ENCODE measurements at places on chromosomes 1 and 21.

GRCh38 chr21:25408666-25409065, 198.6 kb downstream of the MRPL39 start:
- H3K4me3 ChIP-seq = no peak overlapping the region
- H3K27me3 ChIP-seq = no peaks in the 10 kb centered on the region
- H3K36me3 ChIP-seq = no peaks in the 10 kb centered on the region
- no peaks in the 10 kb centered on the region for H3K4me1 ChIP-seq

DNA sequence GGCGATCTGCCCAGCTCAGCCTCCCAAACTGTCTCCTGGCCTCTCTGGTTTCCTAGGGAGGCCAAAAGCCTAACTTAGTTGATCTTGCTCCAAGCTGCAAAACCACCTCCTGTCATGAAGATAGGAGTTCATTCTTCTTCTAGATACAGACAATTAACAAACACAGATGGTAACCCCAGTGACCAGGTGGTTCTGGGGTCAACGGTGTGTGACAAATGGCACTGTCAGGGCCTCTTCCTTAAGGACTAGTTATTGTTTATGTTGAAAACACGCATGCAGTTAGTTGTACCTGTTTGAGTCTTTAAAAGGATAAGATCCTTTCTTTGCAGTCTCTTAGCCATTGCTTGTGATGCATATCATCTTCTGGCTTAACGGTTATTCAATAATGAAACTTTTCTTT, 4.6 kb upstream of the UMODL1 start:
- H3K27ac ChIP-seq = no peak overlapping the region
- no peak overlapping the region for H3K4me3 ChIP-seq
- no peaks in the 10 kb centered on the region for H3K36me3 ChIP-seq

- H3K4me1 ChIP-seq = no peaks in the 10 kb centered on the region
- H3K27me3 ChIP-seq = no peaks in the 10 kb centered on the region
- peaks cover 100% of the 10 kb centered on the region for H3K36me3 ChIP-seq
- no peak overlapping the region for H3K27ac ChIP-seq
- no peak for DNase-seq
- H3K4me3 ChIP-seq = no peak overlapping the region
Measured at GRCh38 chr1:39531526-39531925, 40.1 kb downstream of the BMP8A start.

- H3K4me1 ChIP-seq = no peaks in the 10 kb centered on the region
- H3K27me3 ChIP-seq = no peaks in the 10 kb centered on the region
- H3K4me3 ChIP-seq = no peak overlapping the region
- no peak for DNase-seq
- H3K27ac ChIP-seq = no peak overlapping the region
Measured at GRCh38 chr1:170377440-170377839, 154.5 kb upstream of the GORAB start.

- H3K4me1 ChIP-seq = no peaks in the 10 kb centered on the region
- no peaks in the 10 kb centered on the region for H3K27me3 ChIP-seq
- no peak overlapping the region for H3K27ac ChIP-seq
Measured at GRCh38 chr1:172980456-172980855, 70.3 kb downstream of the TNFSF18 start.

DNA sequence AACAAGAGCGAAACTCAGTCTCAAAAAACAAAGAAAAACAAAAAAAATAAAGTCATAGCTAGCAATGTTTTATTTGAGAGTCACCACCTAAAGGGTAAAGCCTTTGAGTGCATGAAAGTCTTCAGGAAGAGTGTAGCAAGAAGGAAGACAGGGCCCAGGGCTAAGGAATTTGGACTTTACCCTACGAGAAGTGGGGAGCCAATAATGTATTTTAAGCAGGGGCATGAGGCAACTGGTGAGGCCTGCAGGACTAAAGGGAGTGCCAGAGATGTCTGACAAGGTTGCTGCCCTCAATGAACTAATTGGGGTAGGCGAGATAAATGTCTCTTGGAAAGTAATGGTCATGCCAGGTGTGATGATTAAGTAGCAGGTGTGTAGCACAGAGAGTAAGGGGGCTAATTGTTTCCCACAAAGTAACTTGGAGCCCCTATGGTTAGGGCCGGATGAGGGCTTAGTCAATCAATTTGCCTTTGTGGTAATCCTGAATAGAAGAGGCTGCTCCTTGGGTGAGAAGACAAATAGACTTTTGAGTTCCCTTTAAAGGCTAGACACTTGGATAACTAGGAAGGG, 31.6 kb upstream of the CACNA1E start:
- no peak overlapping the region for H3K4me3 ChIP-seq
- no peaks in the 10 kb centered on the region for H3K36me3 ChIP-seq
- DNase-seq = no peak
- no peaks in the 10 kb centered on the region for H3K4me1 ChIP-seq
- no peak overlapping the region for H3K27ac ChIP-seq

DNA sequence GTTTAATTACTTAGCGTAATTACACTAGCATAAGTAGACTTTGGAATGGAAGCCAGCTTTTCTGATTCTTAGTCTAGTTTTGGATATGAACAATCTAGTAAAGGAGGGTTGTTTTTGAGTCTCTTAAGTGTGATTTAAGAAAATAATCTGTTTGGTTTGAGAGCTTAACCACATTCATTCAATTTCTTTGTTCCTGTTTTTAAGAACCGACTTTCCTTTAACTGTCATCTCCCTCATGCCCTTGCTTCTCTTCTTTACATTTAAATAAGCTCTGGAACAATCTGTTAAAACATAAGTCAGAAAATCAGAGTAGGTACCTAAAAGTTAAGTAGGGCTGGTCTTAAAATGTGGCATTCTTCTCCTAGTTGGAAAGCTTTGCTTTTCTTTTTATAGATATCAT, 27.7 kb downstream of the CDC42 start:
- H3K4me1 ChIP-seq = peaks cover 34% of the 10 kb centered on the region
- no peak overlapping the region for H3K4me3 ChIP-seq
- H3K36me3 ChIP-seq = peaks cover 55% of the 10 kb centered on the region

GRCh38 chr1:27132147-27132546, 22.8 kb downstream of the SLC9A1 start:
- H3K4me3 ChIP-seq = no peak overlapping the region
- peak overlapping the region; percentile 54 for H3K27ac ChIP-seq
- DNase-seq = no peak
- H3K4me1 ChIP-seq = peaks cover 54% of the 10 kb centered on the region

DNA sequence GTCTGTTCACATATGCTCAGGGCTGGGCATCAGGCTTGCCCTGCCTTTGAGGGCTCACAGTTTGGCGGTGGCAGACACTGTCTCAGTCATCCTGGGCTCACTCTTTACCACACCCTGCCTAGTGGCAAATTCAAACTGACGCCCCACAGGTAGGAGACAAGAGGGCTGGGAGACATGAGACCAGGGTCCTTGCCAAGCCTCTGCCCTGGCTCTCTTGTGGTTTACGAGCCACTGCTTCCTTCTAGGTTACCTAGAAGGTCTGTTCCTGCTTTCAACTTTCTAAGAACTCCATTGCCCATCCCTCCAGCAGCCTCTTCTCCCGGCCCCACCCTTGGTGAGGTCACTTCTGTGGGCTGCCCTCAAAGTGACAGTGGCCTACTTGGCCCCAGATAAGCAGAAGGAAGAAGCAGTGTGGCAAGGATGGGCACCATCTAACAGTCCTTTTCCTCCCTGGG, 10.5 kb downstream of the KIF21B start:
- H3K27ac ChIP-seq = no peak overlapping the region
- H3K27me3 ChIP-seq = peaks cover 4% of the 10 kb centered on the region
- H3K4me3 ChIP-seq = no peak overlapping the region
- H3K36me3 ChIP-seq = no peaks in the 10 kb centered on the region
- peaks cover 17% of the 10 kb centered on the region for H3K4me1 ChIP-seq

- no peaks in the 10 kb centered on the region for H3K36me3 ChIP-seq
- DNase-seq = no peak
- no peaks in the 10 kb centered on the region for H3K4me1 ChIP-seq
- H3K27me3 ChIP-seq = no peaks in the 10 kb centered on the region
Measured at GRCh38 chr1:226325178-226325577, 16.2 kb upstream of the LIN9 start.

- no peak overlapping the region for H3K4me3 ChIP-seq
- no peaks in the 10 kb centered on the region for H3K4me1 ChIP-seq
- H3K27ac ChIP-seq = no peak overlapping the region
- H3K27me3 ChIP-seq = peaks cover 27% of the 10 kb centered on the region
Measured at GRCh38 chr21:43317959-43318358, 109.0 kb downstream of the SIK1 start.

GRCh38 chr1:230137337-230137815, 70.3 kb downstream of the GALNT2 start:
- no peak for DNase-seq
- H3K4me3 ChIP-seq = no peak overlapping the region
- no peak overlapping the region for H3K27ac ChIP-seq
- H3K4me1 ChIP-seq = peaks cover 47% of the 10 kb centered on the region
- H3K36me3 ChIP-seq = no peaks in the 10 kb centered on the region

DNA sequence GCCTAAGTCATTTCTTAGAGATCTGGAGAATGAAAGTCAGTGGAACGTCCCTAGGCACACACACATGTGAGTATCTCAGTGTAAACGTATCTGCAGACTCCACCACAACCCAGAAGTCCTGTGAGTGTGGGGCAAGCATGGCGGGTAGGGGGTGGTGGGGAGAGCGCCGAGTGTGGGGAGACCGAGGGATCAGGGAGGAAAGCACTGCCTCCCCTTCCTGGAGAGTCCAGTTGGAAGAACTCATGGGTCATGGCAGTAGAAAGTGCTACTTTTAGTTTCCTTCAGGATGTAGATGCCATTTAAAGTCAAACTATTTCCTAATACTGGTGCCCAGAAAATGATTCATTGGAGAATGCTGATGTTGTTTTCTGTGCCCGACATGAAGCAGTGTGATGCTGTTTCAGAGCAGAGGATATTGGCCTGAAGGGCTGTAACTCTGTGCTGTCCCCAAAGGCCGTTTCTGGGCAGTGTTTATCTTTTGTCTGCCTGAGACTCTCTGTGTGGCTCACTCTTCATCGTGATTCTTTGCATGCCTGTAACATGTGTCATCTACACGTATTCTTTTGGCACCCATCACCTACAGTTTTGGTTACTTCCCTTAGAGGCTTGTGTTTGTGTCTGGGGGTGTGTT, 45.7 kb upstream of the TSPAN2 start:
- DNase-seq = no peak
- H3K4me3 ChIP-seq = no peak overlapping the region
- H3K27me3 ChIP-seq = no peaks in the 10 kb centered on the region
- H3K36me3 ChIP-seq = no peaks in the 10 kb centered on the region
- peaks cover 17% of the 10 kb centered on the region for H3K4me1 ChIP-seq
- H3K27ac ChIP-seq = peak overlapping the region; percentile 79

- H3K4me3 ChIP-seq = peak overlapping the region; percentile 52
- H3K27ac ChIP-seq = no peak overlapping the region
- DNase-seq = no peak
- no peaks in the 10 kb centered on the region for H3K4me1 ChIP-seq
- no peaks in the 10 kb centered on the region for H3K36me3 ChIP-seq
Measured at GRCh38 chr1:16072616-16073484, 601 bp downstream of the FAM131C start.

- H3K27ac ChIP-seq = no peak overlapping the region
- DNase-seq = no peak
- H3K27me3 ChIP-seq = no peaks in the 10 kb centered on the region
- H3K4me3 ChIP-seq = no peak overlapping the region
Measured at GRCh38 chr1:223775054-223775453, 62.7 kb downstream of the CAPN2 start.

- H3K27me3 ChIP-seq = no peaks in the 10 kb centered on the region
- no peak overlapping the region for H3K4me3 ChIP-seq
- no peaks in the 10 kb centered on the region for H3K36me3 ChIP-seq
- H3K27ac ChIP-seq = no peak overlapping the region
- H3K4me1 ChIP-seq = no peaks in the 10 kb centered on the region
Measured at GRCh38 chr1:169727307-169727706, 6.6 kb downstream of the SELE start.

DNA sequence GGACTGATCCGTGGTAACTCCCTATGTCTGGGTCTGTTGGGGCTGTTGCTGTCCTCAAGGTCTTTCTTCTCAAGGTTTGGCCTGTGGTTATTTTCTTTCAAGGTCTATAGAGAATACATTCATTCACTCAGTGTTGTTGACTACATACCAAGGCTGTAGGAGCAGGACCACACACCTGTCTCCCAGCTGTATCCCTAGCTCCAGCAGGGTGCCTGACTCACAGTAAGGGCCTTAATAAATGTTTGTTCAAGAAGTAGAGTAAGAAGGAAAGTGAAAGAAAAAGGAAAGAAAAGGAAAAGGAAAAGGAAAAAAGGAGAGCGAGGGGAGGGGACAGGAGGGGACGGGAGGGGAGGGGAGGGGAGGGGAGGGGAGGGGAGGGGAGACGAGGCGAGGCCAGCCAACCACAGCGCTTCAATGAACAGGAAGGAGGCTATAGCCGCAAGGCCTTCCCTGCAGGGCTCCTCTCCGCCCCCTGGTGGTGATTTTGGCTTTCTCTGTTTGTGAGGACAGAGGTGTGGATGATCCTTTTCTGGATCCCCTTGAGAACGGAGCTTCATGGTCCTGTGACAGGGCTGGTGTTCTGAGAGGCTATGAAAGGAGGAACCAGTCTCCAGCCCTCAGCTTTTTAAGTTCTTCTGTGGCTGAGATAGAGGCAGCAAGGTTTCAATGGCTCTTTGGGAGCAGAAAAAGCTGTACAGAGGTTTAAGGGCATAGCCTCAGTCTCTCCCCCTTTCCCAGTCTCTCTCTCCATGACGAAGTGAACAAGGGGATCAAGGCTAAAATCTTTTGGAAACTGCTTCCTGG, 30.6 kb upstream of the LCE5A start:
- H3K27ac ChIP-seq = no peak overlapping the region
- H3K27me3 ChIP-seq = no peaks in the 10 kb centered on the region
- H3K4me1 ChIP-seq = no peaks in the 10 kb centered on the region
- no peaks in the 10 kb centered on the region for H3K36me3 ChIP-seq
- DNase-seq = no peak

- DNase-seq = no peak
- H3K4me1 ChIP-seq = no peaks in the 10 kb centered on the region
- H3K27me3 ChIP-seq = no peaks in the 10 kb centered on the region
- H3K4me3 ChIP-seq = no peak overlapping the region
- H3K36me3 ChIP-seq = no peaks in the 10 kb centered on the region
Measured at GRCh38 chr1:210558302-210558701, 229.6 kb downstream of the HHAT start.

DNA sequence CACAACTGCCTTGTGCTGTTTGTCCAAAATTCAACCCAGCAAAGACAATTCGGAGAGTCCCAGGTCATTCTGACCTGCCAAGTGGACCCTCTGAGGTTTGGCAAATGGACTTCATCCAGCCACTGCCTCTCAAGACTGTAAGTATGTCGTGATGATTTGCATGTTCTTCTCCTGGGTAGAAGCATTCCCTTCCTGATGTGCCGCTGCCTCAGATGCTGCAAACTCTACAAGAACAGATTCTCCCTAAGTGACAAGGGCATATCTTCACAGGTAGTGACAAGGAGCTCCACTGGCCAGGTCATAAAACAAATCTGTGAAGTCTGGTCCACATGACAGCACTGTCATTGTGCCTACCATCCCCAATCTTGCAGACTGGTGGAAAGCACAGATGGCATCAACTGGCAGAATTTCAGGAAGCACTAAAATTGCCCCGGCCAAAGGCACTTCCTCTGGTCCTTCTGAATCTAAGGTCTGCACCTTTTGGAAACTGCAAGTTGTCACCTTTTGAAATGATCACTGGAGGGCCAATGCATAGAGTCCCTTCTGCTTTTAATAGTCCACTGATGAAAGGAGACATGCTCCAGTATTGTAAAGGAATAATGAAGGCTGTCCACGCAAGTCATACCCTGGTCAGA, 27.4 kb downstream of the POFUT2 start:
- peaks cover 33% of the 10 kb centered on the region for H3K36me3 ChIP-seq
- no peaks in the 10 kb centered on the region for H3K4me1 ChIP-seq

Data from psoas muscle (tissue), 8 donors.